ENCODE measurements at places on chromosomes 6 and 20.

DNA sequence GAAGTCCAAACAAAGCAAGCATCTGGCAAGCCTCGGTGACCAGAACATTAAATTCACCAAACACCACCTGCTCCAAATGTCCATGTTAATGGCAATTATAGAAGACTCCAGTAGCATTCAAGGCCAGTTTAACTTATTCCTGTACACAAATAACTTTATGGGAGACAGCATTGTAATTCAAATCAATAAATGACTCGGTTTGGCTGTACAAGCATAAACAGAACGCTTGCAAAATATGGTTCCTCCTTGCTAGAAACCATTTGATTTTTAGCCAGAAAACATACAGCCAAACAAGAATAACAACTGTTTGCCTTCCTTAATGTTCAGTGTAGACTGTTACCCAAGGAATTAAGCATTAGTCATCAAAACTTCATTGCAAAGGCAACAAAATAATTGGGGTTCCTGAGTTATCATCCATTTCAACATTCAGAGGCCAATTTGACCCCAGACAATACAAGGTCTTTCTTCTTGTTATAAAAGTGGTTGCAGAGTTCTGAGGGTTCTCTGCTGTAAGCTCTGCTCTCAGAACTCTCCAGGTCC, 125.1 kb downstream of the BFSP1 start:
- DNase-seq = no peak

DNA sequence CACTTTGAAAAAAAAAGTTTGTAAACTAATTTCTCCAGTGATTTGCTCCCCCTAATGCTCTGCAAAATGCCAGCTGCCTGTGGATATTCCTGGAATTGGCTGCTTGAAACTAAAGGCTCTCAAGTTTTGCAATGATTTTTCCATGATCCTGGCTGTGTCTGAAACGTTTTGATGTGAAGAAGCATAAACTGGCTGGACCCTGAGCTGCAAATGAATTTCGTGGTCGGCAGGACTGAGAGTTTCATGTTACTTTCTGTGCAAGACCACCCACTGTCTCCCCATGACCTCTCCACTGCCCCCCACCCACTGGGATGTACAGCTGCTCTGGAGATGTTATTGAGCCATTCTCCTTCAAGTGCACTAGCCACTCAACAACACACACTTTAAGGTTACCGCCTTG, 171.3 kb upstream of the SSTR4 start:
- no peak for DNase-seq

DNA sequence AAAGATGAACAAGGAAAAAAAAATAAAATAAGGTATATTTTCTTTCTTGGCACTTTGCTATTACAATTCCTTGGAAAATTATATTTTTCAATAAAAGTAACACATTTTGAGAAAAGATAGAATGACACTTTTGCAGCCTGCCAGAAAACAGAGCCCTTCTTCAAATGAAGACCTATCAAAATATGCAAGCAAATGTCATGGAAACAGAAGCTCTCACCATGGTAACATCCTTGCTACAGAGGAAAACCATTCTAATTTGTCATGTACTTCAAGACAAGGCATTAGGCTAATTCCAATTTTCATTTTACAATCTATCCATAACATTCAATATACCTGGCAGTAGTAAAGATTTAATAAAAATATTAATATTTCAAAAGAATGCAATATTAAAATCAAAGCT, 177.9 kb downstream of the RNGTT start:
- DNase-seq = no peak

DNA sequence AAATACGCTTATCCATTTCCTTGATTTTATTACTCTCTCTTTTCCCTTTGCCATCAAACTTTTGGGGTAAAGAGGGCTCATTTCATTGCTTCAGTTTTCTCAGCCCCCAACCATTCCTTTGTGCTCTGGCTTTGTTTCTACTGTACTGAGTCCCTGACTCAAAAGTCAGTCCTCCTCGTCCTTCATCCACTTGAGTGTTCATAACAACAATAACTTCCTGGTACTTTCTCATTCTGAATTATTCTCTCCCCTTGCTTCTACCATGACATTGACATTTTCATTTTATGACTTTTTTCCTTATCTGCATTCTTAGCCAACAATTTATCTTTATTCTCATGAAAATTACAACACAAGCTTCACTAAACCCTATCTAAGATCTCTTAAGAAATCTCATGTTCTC, 911 bp downstream of the ENPP3 start:
- no peak for DNase-seq

- DNase-seq = peak; percentile 93
Observed at GRCh38 chr6:25992413-25993340, 30.1 kb downstream of the TRIM38 start.

DNA sequence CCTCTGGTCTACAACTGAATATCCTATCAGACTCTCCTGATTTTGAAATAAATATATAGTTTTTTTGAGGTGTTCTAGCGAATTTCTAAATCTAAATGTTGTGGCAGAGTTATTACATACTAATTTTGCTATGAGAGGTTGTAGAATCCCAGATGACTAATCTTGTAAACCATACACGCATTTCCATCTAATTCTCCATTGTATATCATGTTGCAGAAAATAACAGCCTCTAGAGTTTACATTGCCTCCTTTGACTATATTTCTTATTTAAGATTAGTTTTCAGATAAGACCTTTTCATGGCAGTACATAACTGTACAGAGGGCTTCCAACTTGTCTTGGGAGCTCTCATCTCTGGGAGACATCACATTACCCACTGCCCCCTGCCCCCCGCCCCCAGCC, 22.9 kb downstream of the PTPN1 start:
- no peak for DNase-seq

All from fibroblast of skin of scalp (primary cell).